Retinal pigment epithelial cell (primary cell): ENCODE measurements at places on chromosomes 1 and 21.

DNA sequence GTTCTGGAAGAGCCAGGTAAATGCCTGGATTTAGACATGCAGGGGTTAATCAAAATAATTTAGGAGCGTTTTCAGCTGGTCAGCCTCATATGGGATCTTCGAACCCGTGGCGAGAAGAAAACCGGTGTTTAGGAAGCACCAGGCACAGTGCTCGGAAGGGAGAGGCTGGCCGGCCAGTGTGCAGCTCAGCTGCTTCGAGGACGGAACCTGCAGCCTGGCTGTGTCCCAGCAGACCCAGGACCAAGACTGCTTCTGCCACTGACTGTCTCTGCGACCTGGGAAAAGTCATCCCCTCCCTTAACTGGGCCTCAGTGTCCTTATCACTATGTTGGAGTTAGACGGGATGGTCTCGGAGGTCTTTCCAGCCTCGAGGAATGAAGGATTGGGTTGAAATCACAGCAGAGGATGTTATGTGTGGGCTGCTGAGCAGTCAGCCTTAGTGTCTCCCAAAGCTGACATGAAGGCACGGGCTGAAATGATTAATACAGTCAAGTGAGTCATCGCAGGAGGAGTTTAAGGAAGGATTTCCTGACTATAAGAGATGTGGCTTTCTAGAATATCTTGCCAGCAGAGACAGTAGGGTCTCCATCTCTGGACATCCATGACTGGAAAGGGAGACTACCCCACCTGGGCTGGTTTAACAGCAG lies 20.8 kb downstream of the PPFIA4 start:
- no peak for DNase-seq

DNA sequence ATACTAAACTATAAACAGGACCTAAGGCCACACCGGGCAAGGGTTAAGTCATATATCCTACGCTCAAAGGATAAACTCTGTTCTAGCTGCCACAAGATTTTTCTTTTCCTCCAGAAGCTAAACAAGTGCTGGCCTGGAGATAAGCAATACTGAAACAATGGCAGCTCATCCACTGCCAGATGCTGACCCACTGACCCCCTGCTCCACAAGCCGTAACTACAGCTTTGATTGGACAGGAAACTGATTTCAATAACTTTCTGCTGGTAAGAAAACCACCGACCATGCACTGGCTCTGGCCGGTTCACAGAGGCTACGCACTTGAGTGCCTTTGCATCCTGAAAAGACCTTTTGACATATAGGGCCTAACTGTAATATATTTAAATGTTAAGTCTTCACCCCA lies 51.3 kb upstream of the PLA2G2C start:
- no peak for DNase-seq

DNA sequence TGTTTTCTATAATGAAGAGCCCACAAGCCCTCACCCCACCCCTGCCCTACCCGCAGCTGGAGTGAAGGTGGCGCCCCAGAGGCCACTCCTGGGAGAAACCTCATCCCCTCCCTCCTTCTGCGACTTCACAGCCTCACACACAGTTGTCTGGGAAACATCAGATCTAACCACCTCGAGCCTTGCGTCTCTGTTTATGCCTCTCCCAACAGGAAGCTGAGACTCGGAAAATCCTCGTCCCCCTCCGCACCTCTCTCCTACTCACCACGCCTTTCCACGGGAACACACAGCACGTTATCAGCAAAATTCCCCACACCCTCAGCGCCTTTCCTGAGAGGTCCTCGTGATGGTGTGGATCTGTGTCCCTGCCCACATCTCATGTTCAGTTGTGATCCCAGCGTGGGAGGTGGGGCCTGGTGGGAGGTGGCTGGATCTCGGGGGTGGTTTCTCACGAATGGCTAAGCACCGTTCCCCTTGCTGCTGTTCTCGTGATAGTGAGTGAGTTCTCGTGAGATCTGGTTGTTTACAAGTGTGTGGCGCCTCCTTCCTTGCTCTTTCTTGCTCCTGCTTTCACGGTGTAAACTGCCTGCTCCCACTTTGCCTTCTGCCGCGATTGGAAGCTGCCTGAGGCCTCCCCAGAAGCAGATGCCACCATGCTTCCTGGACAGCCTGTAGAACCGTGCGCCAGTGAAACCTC lies 190.6 kb downstream of the KIF26B start:
- DNase-seq = no peak

DNA sequence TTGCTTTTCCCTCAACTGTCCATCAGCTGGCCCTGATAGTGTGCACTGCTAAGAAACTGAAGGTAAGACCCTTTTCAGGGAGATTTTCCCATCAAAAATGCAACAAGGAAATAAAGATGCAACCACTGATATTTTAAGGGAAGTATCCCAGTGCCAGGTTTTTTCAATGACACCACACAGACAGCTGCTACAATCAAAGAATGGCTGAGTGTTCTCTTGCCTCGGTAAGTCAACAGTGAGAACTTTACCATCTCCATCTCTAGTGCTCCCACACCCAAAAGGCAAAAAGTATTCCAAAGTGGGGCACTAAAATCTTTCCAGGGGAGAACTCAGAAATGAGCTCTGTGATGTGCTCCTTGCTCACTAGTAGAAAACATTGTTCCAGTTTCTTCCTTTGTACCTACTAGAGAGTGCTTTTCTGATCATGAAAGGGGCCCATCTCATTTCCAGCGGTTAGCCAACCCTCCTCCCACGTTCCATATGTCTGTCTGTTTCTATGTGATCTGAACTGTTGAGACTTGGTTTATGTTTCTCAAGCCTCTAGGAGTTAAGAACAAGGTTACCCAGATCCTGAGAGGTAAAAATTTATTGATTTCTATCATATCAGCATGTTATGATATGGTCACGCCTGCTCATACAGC lies 67.6 kb upstream of the NEK2 start:
- DNase-seq = no peak

GRCh38 chr1:66182551-66183178 lies 351.3 kb upstream of the SGIP1 start:
- DNase-seq = peak; percentile 63

DNA sequence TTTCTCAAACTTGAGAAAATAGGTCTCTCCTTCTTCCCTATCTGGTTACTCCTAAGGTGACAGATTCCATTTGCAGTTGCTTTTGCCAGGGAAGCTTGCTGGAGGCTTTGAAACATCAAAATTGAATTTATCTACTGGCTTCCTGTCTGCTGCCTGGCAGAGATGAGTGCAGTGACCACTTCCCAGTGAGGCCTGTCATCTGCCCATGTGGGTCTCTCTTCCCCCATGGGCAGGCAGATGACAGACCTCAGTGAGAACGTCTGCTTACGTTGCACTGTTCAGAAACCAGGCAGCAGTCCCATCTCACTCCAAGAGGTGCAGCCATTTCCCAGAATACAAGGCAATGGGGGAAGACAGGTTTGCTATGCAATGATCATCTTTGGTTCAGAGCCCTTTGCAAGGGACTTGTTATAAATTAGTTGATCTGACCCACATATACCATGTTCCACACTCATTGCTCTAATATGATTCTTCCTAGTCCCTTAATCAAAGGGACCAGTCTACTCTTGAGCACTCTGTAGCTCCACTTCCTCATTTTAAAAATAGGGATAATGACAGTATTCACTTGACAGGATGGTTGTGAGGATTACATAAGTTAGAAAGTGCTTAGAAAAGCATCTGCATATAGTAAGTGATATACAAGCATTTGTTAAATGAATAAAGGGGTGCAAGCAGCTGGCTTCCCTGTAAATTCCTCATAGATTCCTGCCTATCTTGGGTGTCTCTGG lies 10.6 kb downstream of the PGBD5 start:
- no peak for DNase-seq

DNA sequence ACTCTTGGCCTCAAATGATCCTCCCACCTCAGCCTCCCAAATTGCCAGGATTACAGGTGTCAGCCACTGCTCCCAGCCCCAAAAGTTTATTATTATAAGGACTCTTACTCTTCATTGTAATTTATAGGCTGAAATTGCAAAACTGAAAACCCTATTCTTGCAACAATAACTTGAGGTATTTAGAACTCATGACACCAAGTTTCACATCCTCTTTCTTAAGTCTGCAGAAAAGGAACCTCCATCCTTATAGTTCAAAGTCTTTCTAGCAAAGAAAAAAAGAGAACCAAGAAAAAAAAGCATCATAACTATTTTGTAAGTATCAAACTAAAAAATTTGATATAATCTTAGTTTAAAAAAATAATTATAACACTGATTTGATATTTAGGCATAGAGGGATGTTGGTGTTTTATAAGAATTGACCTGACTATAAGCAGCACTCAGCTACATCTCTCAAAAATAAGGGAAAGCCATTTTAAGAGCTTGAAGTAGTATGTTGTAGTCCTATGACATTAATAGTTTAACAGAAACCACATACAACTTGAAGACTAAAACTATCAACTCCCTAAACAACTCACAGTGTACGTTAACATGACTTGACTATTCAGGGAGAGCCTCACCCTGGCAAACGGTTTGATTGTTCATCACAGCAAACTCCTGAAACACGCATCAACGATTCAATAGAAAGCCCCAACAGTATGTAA lies 122.4 kb downstream of the AKT3 start:
- DNase-seq = no peak

DNA sequence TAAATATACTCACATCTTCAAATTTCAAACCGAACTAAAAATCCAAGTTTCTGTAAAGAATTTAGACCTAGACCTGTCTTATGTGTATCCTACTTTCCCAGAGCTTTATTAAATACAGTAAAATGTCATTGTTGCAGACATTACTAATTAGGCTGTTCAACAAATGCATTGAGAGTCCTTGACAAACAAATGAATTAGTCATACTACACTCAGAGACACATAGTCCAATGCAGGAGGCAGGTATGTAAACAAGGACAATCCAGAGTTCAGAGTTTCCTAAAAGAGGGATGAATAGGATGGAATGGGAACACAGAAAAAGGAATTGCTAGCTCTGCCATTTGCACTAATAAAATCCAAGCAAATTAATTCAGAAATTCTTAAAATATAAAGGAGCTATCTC lies 1.6 kb upstream of the EGLN1 start:
- DNase-seq = no peak
